ENCODE measurements at places on chromosomes 5 and 9. TPM values are rescaled to one million over a fixed set of nuclear protein-coding genes. Genes with fewer than 3 reads are reported as not detected.

DNA sequence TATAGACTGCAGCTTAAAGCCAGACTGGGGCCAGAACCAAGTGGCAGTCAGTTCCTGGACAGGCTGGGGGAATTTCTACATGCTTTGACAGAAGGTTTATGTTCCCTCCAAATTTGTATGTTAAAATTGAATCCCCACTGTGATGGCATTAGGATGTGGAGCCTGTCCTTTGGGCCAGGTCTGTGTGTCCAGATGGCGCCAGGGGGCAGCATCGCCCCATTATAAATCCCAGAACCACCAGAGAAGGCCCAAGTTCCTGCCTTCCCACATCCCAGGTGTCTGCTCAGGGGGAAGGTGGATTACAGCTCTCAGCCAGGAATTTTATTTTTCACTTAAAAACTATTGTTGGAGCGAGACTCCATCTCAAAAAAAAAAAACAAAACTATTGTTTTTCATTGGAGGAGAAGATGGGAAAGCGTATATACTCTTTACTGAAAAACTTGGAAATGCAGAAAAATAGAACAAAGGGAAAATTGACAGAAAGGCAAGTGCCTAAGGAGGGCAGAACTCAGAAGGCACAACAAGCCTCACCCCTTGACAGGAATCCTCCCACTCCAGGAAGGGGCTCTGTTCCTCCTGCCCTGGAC, 5.0 kb downstream of the IL3 start:
- DNase-seq = peak; percentile 64

- DNase-seq = peak; percentile 25
Measured at GRCh38 chr9:135229701-135230385, 142.4 kb downstream of the OLFM1 start.

- DNase-seq = no peak
Measured at GRCh38 chr5:53253421-53253871, 143.9 kb upstream of the MOCS2 start.

- DNase-seq = no peak
Measured at GRCh38 chr9:88996921-88997235, 5.6 kb downstream of the S1PR3 start.

DNA sequence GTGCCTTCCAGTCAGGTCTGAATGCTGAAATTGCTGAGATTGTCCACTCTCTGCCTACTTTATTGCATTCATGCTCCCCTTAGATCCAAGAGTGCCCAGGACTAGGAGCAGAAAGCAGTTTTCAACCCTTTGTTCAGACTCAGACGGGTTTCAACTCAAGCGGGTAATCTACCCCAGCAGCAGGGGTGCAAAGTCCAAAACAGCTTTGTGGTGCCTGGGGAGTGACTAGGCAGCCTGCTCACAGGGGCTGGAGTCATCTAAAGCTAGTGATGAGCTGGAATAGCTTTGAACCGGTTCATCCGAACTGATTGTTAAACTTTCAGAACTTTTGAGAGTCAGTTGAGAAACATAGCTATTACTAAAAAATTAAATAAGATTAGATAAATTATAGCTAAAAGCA, 71.0 kb upstream of the IQGAP2 start:
- no peak for DNase-seq

DNA sequence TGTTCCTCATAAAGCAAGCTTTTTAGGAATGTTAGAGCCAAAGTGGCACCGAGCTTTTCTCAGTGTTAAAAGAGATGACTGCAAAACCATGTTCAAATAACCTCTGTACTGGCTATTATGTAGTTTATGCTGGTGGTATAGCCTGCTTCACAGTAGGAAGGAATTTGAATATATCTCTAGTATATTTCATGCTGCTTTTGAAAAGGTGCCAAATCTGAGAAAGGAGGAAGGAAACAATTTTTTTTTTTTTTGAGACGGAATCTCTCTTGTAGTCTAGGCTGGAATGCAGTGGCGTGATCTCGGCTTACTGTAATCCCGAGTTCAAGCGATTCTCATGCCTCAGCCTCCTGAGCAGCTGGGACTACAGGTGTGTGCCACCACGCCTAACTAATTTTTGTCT, 13.5 kb downstream of the CREBRF start:
- no peak for DNase-seq

DNA sequence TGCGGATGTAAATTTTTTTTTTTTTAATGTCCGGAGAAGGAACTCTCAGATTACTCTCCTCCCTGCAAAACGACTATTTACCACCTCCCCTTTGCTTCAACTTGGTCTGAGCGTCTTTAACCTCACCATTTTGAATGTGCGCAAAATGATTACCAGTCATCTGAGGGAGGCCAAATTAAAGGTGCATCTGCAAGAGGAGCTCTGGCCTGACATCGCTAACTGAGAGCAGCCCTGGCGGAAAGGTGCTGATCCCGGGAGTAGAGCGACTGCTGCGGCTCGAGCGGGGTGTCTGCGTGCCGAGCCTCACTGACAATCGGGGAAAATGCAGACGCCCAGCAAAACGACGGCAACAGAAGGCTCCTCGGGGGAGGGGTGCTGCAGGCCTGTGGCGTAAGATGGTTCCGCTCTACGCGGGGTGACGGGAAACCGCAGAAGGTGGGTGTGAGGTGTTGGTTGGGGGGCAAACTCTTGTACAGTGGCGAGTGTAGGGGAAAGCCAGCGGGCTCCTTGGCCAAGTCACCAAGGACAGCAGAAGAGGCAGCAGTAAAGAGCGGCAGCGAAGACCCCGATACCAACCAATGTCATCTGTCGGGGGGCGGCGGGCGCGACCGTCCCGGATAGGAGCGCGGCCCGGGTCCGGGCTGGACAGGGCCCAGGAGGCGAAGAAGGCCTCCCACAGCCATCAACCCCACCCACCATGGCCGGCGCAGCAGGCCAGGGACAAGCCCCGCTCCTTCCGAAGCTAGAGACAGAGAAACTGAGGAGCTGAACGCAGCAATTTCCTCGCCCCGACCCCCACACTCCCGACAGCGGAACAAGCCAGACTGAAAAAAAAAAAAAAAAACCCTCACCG, 557 bp downstream of the PJA2 start:
- DNase-seq = peak; percentile 95

- DNase-seq = no peak
Measured at GRCh38 chr9:36739373-36740116, 166.8 kb downstream of the MELK start.

Gene PCDHGA5
- total RNA-seq = 0.36 TPM

Gene ADAMTS12
- total RNA-seq = not detected

Gene PCDHA9
- not detected for total RNA-seq
